ENCODE measurements at places on chromosomes 5 and 9.

GRCh38 chr9:101671567-101671966 is 66.9 kb downstream of the GRIN3A start:
- no peak for DNase-seq

DNA sequence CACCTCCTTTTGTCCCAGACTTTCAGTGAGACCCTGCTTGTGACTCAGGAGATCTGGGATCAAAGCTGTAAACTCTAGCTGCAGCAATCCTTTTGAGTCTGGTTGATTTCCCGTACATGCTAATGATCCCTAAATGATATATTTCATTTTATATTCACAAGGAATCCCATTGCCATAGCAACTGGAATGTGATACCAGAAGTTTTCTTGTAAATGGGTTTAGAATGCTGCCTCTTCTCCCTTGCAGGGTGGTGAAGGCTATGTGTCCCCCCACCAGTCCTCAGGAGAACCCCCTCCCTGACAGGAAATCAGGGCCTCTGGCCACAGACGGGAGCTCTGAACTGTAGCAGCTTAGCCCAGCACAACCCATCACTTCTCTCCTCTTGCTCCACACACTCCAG is 215.0 kb downstream of the FSTL4 start:
- no peak for DNase-seq

DNA sequence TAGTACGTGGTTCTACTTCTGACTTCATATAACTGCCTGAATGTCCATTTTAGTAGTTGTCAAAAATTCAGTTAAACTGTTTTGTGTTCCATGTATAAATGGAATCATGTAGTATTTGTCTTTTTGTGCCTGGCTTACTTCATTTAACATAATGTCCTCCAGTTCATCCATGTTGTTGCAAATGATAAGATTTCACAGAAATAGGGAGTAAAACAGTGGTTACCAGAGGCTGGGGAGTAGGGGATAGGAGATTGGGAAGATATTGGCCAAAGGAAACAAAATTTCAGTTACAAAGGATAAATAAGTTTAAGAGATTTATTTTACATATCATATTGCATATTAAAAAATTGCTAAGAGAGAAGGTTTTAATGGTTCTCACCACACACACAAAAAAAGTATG is 425.0 kb upstream of the MEF2C start:
- DNase-seq = no peak

GRCh38 chr5:145433077-145433476 is 402.1 kb downstream of the PRELID2 start:
- DNase-seq = no peak

- no peak for DNase-seq
These were observed 52.8 kb upstream of the RPL26L1 start for GRCh38 chr5:172906436-172906835.

DNA sequence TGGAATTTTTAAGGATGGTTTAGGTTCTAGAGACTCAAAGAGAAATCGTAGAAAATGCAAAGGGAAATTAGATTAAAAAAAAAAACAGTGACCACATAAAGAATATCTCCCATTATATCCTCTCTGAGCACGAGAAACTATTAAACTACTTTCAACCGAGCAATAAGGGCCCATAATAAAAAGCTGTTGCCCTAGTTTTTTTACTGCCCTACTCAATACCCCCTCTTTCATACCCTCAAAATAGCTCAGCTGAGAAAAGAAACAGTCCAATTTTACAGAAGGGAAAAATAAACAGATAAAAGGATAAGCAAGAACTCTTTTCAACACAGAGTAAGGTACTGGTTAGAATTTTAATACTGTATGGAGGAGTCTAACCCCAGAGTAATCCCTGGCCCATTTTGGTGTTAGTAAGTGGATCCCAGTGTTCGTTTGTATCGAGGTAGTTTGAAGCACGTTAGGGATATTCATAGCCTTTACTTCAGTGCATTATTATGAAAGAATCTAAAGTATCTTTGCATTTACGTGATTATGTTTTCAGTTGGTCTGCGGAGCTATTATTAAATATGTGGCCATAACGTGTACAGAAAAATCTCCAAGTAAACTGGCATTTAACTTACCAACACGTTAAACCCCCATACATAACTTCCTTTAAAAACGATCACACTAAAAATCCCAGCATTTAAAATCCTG is 980 bp upstream of the RHOBTB3 start:
- no peak for DNase-seq

- no peak for DNase-seq
These were observed 71.4 kb downstream of the SEMA4D start for GRCh38 chr9:89426384-89426961.

GRCh38 chr9:92503156-92503555 is 20.9 kb upstream of the ASPN start:
- no peak for DNase-seq

- DNase-seq = no peak
These were observed 31.4 kb upstream of the ERGIC1 start for GRCh38 chr5:172802567-172803176.

DNA sequence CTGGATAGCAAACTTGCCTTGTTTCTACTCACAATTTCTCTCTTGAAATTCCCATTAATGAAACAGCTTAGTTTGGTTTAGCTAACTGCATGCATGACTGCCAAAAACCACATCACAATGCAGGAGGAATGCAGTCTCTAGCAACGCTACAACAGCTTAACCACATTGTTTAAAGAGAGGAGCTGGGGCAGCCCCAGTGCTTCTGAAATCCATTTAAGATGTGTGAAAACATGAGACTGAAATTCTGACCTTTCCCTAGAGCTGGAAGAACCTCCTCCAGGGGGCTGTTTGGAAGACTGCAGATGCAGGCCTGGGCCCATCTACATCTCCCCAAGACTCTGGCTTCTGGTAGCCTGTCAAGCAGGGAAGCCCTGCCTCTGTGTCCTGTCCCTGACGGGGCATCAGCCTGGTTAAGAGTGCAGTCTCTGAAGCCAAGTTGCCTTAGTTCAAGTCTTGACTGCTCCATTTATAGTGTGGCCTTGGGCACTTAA is 157.1 kb downstream of the ZNF462 start:
- DNase-seq = no peak

GRCh38 chr9:120387257-120388002 is 192.5 kb downstream of the CDK5RAP2 start:
- no peak for DNase-seq

- no peak for DNase-seq
These were observed 127.6 kb downstream of the SLIT3 start for GRCh38 chr5:169173372-169173771.

GRCh38 chr5:151862811-151863472 is 61.7 kb downstream of the GLRA1 start:
- no peak for DNase-seq

GRCh38 chr9:128762671-128763449 is 8.9 kb downstream of the ZER1 start:
- no peak for DNase-seq

GRCh38 chr9:123406016-123406415 is 50.0 kb downstream of the CRB2 start:
- no peak for DNase-seq

DNA sequence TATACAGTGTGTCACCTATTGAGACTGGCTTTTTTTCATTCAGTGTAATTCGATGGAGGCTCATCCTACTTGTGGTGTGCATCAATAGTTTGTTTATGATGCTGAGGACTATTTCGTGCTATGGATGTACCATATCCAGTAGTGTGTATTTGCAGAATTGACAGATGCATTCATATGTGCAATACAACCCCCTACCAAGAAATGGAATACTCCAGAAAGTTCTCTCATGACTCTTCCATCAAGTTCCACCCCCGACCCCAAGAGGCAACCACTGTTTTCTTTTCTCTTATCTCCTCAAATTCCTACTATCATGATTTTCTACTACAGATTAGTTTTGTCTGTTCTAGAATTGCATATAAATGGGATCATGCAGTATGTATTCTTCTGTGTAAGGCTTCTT is 21.9 kb downstream of the FBXO10 start:
- no peak for DNase-seq

DNA sequence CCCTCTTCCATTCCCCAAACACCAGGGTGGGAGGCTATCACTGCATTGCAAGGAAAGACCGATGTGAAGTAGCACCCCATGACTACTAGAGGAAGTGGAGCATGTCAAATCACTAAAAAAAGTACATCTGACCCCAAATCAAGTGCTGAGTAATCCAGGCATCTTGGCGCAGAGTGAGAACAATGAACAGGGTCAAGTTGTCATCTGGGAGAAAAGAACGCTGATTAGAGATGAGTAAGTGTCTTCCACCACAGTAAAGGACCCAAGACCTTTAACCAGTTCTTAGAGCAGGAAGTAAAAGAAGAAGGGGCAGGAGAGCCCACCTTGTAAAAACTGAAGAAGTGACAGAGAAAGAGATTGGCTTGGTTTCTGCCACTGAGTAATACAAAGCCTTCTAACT is 75.0 kb upstream of the RAD23B start:
- no peak for DNase-seq

GRCh38 chr5:80804332-80804731 is 149.5 kb upstream of the DHFR start:
- DNase-seq = no peak

DNA sequence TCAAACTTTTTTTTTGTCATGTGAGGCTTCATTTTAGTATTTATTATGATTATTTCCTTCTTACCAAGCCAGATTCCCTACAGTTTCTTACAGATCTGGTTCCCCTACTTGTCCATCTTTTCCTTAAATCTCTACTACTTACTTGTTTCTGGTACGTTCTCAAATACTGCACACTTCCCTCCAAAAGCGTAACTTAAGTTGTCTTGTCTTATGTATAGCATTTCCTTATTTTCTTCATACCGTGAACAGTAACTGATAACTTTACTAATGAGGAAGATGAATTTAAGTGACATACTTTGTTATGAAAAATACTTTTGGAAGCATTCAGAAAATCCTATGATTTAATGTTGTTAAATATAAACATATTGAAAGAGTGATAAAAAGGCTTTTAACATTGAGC is 67.3 kb downstream of the PARP8 start:
- DNase-seq = no peak

DNA sequence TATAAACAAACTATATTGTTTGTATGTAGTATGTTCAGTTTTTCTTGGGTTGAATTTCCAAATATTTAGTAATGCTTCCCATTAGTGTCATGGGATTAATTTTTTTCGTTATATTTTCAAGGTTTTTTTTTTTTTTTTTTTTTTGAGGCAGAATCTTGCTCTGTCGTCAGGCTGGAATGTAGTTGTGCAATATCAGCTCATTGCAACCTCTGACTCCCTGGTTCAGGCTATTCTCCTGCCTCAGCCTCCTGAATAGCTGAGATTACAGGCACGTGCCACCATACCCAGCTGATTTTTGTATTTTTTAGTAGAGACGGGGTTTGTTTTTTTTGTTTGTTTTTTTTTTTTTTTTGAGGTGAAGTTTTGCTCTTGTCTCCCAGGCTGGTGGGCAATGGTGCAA is 10.6 kb downstream of the DDX46 start:
- DNase-seq = no peak

DNA sequence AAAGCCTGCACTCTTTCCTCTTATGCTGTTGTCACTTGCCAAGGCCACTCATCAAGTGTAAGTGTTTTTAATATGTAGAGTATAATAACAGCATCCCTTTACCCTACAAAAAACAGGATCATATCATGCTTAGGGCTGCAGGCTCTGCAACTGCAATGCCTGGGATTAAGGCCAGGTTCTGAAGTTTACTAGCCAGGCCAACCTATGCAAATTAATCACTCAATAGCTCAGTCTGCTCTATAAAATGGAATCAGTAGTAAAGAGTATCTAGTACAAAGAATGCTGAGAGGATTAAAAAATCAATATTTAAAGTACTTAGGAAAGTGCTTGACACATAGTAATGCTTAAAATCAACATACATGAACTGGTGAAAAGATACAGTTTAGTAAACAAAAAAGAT is 253.3 kb downstream of the EDIL3 start:
- no peak for DNase-seq

DNA sequence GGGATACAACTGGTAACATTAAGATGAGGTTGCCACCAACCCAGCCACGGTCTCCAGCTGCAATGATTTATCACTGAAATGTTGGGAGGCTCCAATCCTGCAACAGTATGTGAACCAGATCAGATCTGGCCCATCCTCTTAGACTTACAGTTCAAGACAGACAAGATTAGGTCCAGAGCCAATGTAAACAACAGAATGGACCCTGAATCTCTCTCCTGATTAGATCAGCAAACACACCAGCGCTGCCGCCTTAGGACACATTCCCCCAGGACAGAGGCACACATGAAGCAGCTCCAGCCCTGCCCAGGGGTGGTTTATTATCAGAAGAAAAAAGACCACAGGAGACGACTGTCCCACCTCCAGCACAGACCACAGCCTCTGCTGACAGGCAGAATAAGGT is 82.1 kb downstream of the SLIT3 start:
- no peak for DNase-seq

- DNase-seq = no peak
These were observed 154.3 kb downstream of the HMHB1 start for GRCh38 chr5:143966280-143966679.

GRCh38 chr9:6633378-6633777 is 12.2 kb downstream of the GLDC start:
- no peak for DNase-seq

GRCh38 chr5:10885026-10885425 is 124.0 kb upstream of the DAP start:
- no peak for DNase-seq

GRCh38 chr5:132473019-132473531 is 17.5 kb downstream of the IRF1 start:
- DNase-seq = no peak

- no peak for DNase-seq
These were observed 1.0 kb upstream of the TPM2 start for GRCh38 chr9:35690614-35691333.

- DNase-seq = no peak
These were observed 177.6 kb upstream of the SMARCA2 start for GRCh38 chr9:1837453-1838084.

GRCh38 chr9:135971892-135972291 is 10.7 kb upstream of the UBAC1 start:
- DNase-seq = no peak

DNA sequence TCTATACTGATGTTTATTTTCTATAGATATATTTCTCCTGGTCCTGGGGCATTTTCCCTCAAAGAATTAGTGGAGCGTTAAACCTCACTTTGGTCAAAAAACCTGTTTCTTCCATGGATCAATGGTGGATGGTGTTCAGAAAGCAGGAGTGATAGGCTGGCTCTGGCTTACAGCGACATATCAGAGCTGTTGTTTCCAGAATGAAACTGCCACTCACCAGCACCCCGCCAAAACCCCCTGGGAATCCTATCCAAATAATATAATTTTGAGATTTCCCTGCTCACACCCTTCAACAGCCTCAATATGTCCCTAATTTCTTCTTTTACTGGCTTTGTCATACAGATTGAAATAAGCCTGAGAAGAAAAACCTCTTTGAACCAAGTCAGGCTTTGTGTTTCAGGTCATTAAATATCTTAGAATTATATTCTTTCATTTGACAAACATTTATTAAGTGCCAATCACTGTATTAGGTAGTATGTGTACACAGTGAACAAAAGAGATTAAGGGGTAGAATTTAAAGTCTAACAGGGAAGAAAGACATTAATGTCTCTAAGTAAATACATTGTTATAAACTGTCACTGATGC is 144.5 kb upstream of the GPR151 start:
- no peak for DNase-seq

GRCh38 chr9:15374310-15374709 is 48.4 kb upstream of the SNAPC3 start:
- no peak for DNase-seq
